ENCODE measurements at places on chromosomes 4 and X.

DNA sequence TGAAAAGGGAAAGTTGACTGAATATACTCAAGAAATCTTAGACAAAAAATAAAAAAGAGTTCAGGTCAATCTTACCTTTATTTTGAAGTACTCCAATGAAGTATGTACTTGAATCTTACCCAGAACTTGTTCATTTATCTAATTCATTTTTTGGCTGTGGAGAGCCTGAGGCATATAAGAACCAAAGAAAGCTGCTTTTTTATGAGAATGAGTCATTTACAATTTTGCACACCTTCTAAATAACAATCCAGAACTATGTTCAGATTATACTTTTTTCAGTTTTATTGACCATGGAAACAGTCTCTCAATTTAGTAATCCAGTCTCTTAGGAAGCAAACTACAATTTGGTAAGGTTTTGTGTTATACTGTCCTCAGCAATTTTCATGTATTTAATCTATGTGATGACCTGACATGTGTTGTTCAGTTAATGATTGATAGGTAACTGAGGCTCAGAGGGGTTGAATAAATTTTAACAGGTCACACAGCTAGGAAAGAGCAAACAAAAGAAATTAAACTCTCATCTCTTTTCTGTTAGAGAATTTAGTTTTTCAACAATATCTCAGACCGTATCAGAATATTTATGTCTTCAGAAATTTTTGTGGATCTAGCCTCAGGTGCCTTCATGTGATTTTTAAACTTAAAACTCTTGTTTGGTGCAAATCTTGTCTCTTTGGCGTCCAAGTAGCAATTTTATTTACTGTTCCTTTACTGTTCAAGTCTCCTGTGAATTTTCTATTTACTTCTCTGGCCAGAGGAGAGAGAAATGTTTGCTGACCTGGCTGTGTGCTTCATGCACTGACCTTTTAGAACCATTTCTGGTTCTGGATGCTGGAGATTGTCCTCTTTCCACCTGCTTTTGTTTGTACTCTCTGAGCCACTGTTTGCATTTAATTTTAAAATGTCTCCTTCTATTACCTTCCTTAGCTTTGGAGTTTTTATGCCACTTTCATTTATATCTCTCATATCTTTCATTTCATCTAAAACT lies 1453.4 kb downstream of the STIM2 start:
- DNase-seq = no peak

- DNase-seq = no peak
These were observed 29.0 kb downstream of the F9 start for GRCh38 chrX:139559383-139560042.

- DNase-seq = no peak
These were observed 198.3 kb downstream of the PCDH10 start for GRCh38 chr4:133347409-133347808.

DNA sequence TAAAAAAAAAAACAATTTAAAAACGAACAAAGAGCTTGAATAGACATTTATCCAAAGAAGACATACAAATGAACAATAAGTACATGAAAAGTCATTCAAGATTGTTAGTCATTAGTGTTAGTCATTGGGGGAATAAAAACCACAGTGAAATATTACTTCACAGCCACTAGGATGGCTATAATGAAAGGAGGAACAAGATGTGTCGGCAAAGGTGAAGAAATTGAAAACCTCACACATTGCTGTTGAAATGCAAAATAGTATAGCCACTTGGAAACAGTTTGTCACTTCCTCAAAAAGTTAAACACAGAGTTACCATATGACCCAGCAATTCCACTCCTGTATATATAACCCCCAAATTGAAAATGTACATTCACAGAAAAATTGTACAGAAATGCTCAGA lies 45.2 kb upstream of the SLC39A8 start:
- no peak for DNase-seq

GRCh38 chrX:108199691-108200090 lies 108.1 kb downstream of the ATG4A start:
- DNase-seq = peak; percentile 37

- no peak for DNase-seq
These were observed 75.5 kb upstream of the TLR3 start for GRCh38 chr4:185993328-185993973.

DNA sequence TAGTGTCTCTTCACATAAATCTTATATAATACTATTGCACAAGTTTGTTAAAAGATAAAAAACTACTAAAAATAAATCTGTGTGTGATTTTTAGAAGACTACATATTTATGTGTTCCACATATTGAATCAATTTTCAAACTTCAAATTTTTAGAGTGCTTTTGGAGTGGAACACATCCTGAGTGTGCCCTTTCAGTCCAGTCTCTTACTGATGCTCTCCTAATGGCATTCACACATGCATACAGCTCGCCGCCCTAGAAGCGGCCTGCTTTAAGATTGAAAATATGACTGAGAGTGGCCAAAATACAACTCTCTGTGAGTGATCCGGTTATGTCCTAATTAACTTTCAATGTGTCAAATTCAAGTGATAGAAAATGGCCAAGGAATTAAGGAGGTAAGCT lies 628.8 kb downstream of the ANKRD50 start:
- no peak for DNase-seq

GRCh38 chrX:38881727-38882126 lies 80.5 kb downstream of the MID1IP1 start:
- DNase-seq = no peak

GRCh38 chr4:14504162-14504561 lies 498.1 kb upstream of the CPEB2 start:
- DNase-seq = no peak

- no peak for DNase-seq
These were observed 116.3 kb downstream of the HS3ST1 start for GRCh38 chr4:11312389-11312788.

- no peak for DNase-seq
These were observed 1285.4 kb downstream of the PCDH18 start for GRCh38 chr4:136246876-136247275.
